ENCODE measurements at places on chromosomes 4 and X.

DNA sequence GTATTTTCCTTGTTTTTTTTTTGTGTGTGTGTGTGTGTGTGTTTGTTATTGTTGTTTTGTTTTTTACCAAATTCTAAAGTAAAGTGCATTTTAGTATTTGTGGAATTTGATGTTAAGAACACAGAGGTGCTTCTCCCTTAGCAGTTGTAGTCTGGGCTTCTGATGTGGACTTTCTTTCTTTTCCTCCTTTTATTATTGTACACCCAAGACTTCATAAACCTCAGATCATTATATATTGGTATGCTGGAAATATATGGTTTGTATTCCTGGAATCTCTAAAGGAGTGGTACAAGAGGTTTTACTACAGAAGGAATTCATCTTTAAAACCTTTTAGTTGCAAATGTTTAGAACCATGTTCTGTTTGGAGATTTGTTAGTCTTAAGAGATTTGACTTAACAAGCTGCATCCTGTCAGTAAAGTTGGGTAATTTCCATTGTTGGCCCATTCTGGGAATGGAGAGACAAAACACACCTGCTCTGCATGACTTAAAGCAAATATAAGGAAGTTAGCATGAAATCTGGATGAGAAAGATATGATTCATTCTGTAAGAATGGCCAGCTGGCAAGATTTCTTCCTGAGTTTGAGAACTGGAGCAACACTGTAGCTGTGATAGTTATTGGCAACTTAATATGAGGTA is 64.0 kb downstream of the SMAD1 start:
- DNase-seq = peak; percentile 70

DNA sequence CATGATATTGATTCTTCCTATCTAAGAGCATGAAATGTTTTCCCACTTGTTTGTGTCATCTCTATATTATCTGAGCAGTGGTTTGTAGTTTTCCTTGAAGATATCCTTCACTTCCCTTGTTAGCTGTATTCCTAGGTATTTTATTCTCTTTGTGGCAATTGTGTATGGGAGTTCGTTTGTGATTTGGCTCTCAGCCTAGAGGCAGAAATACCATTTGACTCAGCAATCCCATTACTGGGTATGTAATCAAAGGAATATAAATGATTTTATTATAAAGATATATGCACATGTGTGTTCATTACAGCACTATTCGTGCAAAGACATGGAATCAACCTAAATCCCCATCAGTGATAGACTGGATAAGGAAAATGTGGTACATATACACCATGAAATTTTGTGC is 172.7 kb upstream of the IL15 start:
- DNase-seq = no peak

DNA sequence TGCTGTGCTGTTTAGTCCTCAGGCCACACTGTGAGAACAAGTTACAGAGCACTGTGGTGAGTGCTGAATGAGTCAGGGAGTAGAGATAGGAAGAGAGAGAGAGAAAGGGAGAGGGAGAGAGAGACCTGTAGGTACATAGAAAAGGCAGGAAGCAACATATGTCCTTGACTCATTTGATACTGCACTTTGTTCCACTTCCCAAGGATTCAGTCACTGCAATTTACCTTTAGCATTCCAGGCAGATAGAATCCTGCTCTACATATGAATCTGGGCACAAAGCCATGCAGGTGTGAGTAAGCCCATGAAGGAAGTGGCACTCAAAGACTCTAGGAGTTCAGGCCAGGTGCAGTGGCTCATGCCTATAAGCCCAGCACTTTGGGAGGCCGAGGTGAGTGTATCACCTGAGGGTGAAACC is 1.0 kb upstream of the DAPP1 start:
- peak; percentile 94 for DNase-seq

GRCh38 chr4:129623233-129623875 is 527.4 kb downstream of the C4orf33 start:
- DNase-seq = no peak

GRCh38 chr4:148944839-148945219 is 502.6 kb upstream of the NR3C2 start:
- no peak for DNase-seq

- no peak for DNase-seq
These were observed 248.3 kb upstream of the KLF3 start for GRCh38 chr4:38415682-38416081.

DNA sequence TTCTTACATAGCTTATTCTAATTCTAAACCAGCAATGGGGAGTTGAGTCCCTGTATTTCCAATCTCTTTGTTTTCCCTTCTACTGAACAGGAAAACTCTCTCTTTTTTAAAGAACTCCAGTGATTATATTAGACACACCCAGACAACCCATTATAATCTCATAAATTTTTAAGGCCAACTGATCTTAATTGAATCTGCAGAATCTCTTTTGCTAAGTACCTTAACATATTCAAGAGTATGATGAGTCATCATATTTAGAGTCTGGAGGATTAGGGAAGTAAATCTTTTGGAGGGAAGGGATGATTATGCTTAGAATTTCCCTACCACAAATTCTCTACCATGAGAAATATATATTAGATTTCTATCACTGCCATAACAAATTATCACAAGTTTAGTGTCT is 705.1 kb downstream of the CENPC start:
- no peak for DNase-seq

- no peak for DNase-seq
These were observed 293.4 kb upstream of the NR3C2 start for GRCh38 chr4:148735432-148736155.

DNA sequence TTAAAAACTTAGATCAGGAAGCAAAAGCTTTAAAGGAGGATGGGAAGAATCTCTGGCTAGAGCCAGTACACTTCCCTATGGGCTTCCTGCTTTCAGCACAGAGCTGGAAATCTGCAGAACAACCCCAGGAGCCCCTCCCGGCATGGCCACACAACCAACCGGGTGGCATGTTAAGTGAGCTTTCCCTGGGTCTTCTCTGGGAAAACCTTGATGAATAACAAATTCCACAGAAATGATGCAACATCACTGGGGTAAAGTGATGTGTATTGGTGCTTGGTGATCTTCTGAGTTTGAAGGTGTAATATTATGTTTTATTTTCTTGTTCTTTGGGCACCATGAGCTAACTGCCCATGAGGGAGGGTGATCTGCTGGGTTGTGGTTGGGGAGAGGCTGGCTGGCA is 22.1 kb downstream of the NHS start:
- no peak for DNase-seq

DNA sequence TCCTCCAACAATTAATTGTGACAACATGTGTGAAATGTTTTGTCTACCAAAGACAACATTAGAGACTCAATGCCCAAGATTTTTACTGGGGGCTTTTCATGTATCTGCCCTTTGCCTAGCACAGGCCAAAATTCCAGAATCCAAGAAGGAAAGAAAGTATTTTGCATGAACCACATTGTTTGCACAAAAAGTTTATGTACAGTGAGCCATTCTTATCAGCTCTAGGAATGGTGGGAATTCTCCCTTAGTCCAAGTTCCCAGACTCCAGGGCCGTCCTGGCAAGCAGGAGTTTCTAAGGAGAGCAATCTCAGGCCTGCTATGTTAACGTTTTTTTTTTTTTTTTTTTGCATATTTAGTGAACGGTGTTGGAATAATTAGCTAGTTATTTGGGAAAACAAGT is 21.6 kb downstream of the GPRASP1 start:
- no peak for DNase-seq

DNA sequence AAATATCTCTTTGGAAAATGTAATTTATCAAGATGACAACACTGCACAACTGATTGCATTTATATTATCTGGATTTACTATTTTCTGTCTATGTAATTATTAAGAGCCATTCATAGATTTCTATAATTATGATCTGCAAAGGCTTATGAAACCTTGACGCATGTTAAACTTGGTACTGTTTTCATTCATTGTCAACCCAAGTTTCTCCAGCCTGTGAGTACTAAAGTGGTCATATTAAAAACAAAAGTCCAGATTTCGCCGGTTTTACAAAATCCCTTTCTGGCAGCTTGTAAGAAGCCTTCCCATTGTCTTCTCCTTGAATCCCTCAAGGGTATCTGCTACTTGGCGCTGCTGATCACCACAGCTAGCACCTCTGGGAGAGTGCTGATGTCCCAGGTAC is 19.7 kb upstream of the GRPR start:
- DNase-seq = no peak

- peak; percentile 39 for DNase-seq
These were observed 35.3 kb upstream of the WAS start for GRCh38 chrX:48648336-48648751.

All from HT-29 (cell line).